ENCODE measurements at places on chromosomes 5 and 9.

GRCh38 chr9:72165821-72166547 lies 16.7 kb downstream of the GDA start:
- no peak for DNase-seq

DNA sequence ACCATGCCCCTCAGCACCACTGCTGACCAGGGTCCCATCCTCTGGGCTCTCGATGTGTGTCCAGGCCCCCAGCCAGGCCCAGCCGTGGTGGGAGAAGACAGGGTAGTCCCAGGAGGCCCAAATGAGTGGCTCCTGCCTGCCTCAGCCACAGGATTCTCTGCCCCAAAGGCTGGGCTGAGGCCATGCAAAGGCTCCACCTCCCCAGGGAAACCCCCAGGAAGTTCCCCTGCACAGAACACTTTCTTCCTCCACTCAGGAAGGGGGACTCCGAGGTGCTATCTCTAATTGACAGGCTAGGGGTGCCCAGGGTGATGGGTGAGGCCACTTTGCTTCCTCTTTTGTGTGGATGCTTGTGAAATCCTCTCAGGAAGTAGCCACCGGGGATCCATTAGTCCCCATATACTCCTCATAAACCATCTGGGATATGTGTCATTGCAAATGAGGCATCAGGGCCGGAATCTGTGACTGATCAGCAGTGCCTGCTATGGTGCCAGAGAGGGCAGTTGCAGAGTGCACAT lies 23.1 kb upstream of the TDRD7 start:
- DNase-seq: no peak

DNA sequence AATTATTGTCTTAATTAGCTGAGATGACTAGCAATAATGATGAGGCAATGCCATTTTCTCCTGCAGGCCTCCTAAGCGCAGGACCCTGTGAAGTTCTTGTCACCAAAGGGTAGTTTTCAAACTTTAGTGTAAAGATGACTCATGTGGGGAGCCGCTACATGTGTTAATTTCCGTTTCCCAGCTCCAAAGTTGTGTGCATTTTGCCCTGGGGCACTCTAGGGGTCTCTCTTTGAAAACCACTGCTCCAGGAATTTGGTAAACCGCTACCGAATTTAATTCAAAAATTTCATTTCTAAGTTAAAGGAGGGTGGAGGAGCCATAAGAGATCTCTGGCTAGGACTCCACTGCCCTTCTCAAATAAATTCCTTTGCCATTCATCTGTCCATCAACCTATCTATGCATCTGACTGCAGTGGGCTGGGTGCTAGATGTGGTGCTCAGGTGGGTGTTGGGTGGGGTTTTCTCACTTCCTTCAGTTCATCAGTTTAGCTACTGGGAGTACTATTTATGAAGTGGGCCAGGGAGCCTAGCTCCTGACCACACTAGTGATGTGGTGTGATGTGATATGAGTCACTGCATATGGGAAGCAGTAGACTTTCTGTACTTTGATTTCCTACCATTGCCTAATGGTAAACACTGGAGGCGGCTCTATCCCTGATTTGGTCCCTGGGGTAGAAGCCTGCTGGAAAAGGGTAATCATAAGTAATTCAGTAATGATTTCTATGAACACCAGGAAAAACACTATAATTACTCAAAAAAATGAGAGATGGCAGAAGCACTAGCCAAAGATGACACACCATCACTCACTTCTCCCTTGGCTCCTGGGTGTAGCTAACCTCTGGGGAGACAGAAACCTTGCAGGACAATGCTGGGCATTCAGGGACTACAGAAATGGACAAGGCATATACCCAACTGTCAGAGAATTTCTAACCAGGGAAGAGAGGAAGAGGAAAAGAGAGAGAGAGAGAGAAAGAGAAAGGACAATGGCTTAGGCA lies 4.0 kb upstream of the ZSWIM6 start:
- peak; percentile 61 for DNase-seq

GRCh38 chr9:119688547-119688946 lies 319.3 kb upstream of the BRINP1 start:
- DNase-seq: no peak

DNA sequence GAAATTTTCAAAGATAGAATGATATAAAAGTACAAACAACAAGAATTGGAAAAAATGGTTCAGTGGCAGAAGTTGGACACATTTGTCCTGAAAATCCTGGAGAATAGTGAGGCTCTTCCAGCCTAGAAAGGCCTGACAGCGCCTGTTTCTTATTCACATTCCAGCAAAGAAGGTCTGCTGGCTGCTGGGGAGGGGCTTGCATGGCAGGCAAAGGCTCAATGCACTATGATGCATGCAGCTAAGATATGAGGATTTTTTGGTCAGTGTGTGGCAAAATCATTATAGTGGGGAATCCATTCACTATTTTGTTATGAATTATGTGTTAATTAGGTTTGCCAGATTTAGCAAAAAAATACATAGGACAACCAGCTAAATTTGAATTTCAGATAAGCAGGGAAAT lies 243.9 kb upstream of the SLC30A5 start:
- DNase-seq: no peak

DNA sequence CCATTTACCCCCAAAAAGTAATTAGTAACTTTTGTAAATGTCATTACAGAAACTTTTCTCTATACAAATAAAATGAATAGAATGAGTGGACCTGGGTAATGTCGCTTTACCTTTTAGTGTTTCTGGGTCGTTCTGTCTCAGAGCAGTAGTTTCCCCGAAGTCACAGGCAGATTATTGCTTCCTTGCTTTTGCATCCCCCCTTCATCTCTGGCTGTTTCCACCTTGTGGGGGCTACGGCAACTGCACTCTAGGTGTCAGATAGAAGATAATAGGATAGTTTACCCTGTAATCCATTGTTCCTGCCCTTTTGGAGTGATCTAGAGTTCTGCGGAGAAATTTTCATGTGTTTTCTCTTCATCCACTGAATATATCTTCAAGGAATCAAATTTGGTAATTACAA lies 68.7 kb downstream of the PRR16 start:
- peak; percentile 3 for DNase-seq

GRCh38 chr5:95709967-95710650 lies 21.0 kb upstream of the RHOBTB3 start:
- no peak for DNase-seq

DNA sequence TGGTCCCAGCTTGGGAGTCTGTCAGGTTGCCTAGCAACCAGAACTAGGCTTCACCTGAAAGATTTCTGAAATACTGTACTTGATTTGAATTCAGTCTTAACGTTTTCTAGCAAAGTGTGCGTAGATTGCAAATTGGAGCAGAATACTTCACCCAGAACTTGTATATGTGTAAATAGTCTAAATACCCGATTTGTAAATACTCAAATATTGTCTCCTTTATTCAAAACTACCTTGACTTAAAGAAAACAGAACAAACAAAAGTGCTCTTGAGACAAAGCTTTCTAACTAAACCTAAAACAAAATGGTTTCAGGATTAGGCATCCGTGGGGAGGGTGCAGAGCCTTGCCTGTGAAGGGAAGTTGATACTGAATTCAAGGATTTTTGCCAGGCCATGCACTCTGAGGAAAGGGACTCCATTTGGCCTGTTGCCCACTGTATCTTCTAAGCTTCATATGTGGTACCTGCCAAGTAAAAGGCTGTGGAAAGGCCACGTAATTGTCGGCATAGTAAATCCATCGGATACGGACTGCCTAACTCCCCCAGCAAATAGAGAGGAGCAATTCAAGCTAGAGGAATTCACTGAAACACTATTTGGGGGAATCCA lies 744 bp upstream of the HMGCS1 start:
- DNase-seq: no peak

DNA sequence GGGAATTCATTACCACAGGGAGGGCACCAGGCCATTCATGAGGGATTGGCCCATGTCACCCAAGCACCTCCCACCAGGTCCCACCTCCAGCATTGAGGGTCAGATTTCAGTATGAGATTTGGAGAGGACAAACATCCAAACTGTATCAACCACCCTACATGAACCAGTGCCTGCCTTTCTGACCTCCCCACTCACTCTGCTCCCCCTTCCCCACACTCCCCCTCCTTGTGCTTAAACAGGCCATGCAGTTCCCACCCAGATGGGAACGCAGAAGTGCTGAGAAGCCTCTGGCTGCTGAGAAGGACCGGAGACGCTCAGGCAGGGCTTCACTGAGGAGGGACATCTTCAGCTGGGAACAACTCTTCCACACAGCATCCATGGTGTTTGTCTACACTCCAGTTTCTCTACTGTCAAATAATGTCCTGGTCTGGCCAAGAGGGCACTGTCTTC lies 30.0 kb upstream of the ADAMTS2 start:
- no peak for DNase-seq

Measured in Jurkat, Clone E6-1 (cell line).